NCI-H2081 treated with DMSO at 0.1 percent for 48 hours (cell line): ENCODE measurements at places on chromosomes 16 and 17.

- no peak for DNase-seq
Observed at GRCh38 chr17:58086953-58087352, 3.7 kb downstream of the DYNLL2 start.

DNA sequence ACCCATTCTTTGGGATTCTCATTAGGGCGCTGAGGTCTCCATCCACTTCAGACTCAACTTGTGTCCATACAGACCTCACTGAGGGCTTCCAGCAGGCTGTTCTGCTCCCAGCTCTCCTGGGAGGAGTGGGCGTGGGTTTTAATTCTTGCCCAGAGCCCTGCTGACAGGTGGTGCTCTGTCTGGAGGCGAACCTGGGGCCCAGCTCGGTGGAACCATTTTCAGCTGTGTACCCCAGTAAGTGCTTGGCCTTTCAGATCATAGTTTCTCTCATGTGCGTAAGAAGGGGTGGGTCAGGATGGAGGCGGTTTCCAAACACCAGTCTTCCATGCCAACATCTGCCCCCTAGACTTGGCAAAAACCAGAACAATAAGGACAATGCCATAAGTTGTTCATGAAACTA, 21.4 kb upstream of the NKD1 start:
- no peak for DNase-seq

DNA sequence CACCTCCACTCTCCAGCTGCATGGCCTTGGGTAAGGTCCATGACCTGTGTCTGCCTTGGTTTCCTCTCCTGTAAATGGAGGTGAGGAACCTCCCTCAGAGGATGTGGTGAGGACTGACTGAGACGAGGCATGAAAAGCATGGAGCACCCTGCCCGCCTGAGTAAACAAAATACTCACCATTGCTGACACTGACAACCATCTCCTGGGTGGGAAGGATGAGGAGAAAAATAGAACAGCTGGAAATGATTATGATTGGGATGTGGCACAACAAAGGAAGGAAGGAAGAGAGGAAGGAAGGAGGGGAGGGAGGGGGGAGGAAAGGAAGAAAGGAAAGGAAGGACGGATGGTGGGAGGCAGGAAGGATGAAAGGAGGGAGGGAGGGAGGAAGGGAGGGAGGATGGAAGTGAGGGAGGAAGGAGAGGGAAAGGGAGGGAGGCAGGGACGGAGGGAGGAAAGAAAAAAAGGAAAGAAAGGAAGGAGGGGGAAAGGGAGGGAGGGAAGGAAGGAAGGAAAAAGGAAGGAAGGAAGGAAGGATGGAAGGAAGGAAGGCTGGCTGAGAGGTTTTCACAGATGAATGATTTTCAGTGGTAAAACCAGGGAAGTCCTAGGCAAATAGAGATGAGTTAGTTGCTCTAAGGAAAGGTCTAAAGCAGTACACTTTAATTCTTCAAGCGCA, 276.5 kb upstream of the XYLT1 start:
- no peak for DNase-seq

DNA sequence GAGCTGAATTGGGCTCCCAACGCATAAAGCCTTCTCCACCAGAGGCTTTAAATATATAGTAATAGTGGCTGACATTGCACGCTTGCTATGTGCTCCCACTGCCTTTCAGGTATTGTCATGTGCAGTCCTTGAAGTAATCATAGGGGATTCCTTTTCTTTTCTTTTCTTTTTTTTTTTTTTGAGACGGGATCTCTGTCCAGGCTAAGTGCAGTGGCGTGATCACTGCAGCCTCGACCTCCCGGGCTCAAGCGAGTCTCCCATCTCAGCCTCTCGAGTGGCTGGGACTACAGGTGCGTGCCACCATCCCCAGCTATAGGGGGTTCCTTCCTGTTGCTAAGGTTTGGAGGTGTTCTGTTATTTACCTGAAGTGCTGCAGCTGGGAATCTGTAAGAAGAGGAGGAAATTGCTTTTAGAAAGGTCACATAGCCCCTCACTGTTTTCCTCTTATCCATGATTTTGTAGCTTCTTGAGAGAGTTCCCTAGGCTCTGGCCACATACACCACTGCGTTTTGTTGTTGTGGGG, 845 bp downstream of the RPL27 start:
- DNase-seq, result no peak

GRCh38 chr16:23317266-23317661, 15.2 kb downstream of the SCNN1B start:
- DNase-seq, result peak; percentile 73

GRCh38 chr17:81920612-81921536, 2.9 kb upstream of the SIRT7 start:
- no peak for DNase-seq

- peak; percentile 18 for DNase-seq
Observed at GRCh38 chr17:31357839-31358394, 33.6 kb upstream of the RAB11FIP4 start.

DNA sequence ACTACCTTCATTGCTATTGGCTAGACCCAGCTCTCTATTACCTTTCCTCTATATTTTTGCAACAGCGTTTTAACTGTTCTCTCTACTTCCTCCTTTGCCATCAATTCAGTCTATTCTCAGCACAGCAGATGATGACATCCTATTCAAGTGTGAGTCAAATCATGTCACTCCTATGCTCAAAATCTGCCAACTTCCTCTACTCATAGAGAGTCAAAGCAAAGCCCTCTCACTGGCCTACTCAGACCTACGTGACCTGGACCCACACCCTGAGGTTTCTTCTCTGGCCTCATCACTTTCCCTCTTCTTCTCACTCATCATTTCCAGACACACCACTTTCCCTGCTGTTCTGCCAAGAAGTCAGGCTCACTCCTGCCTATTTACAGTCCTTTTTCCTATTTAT, 289.0 kb upstream of the AXIN2 start:
- DNase-seq, result no peak

GRCh38 chr17:6708357-6708961, 4.7 kb downstream of the SLC13A5 start:
- DNase-seq, result no peak

- DNase-seq, result no peak
Observed at GRCh38 chr16:66486773-66487579, 59.9 kb downstream of the BEAN1 start.

- no peak for DNase-seq
Observed at GRCh38 chr16:8858994-8859912, 9.6 kb downstream of the CARHSP1 start.

DNA sequence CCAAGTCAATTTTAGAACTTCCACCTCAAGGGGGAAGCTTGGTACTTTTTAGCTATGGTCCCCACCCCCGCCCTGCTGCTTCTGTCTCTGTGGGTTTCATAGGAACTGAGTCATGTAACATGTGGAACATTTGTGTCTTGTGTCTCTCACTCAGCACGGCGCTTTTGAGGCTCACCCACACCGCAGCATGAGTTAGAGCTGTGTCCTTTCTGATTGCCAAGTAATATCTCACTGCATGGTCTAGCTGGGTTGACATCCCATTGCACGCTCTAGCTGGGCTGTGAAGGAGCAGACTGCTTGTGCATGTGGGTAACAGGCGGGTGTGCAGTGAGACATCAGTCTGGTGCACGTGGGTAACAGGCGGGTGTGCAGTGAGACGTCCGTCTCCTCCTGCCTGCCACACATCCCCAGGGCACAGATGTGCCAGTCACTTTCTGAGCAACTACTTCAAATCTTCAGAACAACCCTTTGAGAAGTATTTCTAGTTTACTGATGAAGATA, 26.4 kb upstream of the SLC7A5 start:
- DNase-seq, result no peak

DNA sequence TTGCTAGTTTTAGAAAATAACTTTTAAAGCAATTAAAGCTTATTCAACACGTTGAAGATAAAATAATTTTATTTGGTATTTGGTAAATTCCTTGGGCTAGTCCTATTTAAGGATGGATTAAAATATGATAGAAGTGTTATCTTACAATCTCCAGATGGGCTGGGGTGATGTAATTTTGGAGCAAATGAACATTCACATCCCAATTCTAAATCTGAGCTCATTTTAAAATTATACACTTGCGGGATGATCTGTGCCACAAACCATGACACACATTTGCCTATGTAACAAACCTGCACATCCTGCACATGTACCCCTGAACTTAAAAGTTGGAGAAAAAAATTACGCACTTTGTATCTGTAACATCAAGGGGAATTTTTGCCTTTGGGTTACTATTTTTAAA, 31.5 kb downstream of the NLK start:
- DNase-seq, result no peak

DNA sequence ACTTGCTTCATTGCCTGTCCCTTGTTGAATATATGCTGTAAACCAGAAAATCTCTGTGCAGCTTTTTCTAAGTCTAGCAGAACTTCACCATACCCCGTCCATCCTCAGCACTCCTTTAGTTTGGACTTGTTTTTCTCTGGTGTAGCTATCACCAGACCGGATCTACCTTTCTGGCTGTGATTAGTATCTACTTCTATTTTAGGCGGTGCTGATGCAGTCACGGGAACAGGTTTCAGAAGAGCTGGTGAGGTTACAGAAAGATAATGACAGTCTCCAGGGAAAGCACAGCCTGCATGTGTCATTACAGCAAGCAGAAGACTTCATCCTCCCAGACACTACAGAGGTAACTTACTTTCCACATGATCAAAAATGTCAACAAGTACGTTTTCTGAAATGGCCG, 46.4 kb downstream of the NUP88 start:
- DNase-seq, result no peak

GRCh38 chr17:49624896-49625295, 49.2 kb downstream of the NXPH3 start:
- DNase-seq, result no peak

DNA sequence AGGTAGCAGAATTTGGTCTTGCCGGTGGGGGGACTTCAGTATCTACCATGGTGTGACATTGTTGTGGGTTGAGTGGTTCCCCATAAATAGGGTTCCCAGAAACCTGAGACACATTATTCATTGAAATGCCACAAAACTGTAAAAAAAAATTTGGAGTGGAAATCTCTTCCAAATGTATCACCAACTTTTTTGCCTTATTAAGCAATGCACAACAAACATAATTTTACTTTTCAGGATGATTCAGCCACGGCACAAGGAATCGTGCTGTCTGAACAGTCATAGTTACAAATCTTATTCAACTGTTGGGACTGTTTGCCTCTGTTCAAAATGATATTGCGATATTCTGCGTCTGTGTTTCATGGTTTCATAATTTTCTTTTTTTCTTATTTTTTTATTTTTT, 181.2 kb downstream of the NTN1 start:
- no peak for DNase-seq

DNA sequence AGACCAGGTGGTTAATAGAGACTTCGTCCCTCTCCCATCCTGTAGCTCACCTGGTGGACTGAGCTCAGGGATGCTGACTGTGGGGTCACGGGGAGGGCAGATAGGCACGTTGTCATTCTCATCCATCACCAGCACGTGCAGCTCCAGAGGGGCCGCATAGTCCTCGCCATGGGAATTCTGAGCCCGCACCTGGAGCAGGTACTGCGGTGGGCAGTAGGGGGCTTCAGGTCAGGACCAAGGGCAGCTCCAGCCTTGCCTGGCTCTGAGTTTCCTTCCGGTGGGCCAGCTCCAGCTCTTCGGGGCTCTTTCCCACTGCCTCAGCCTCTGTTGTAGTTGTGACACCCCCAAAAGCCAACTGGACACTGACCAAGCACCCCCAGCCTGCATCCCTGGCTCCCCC, 5.6 kb downstream of the CDH16 start:
- no peak for DNase-seq

DNA sequence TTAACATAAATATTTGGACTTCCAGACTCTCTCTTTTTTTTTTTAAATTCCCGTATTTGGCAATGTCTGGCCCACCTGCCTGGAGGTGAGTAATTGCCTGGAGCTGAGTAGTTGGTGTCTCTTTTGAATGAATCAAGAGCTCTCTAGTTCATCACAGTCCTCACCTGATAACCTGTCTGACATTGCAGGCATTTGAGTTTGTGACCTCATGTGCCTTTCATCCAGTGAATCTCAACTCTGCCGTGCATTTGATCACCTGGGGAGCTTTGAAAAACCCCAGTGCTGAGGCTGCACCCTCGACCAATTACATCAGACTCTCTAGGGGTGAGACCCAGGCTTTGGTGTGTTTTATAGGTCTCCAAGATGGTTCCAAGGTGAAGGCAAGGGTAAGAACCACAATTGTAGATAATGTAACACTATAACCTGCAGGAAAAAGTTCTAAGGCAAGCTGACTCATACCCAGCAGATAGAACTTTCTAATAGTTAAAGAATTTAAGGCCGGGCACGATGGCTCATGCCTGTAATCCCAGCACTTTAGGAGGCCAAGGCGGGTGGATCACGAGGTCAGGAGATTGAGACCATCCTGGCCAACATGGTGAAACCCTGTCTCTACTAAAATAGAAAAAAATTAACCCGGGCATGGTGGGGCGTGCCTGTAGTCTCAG, 24.5 kb upstream of the HS3ST2 start:
- no peak for DNase-seq

DNA sequence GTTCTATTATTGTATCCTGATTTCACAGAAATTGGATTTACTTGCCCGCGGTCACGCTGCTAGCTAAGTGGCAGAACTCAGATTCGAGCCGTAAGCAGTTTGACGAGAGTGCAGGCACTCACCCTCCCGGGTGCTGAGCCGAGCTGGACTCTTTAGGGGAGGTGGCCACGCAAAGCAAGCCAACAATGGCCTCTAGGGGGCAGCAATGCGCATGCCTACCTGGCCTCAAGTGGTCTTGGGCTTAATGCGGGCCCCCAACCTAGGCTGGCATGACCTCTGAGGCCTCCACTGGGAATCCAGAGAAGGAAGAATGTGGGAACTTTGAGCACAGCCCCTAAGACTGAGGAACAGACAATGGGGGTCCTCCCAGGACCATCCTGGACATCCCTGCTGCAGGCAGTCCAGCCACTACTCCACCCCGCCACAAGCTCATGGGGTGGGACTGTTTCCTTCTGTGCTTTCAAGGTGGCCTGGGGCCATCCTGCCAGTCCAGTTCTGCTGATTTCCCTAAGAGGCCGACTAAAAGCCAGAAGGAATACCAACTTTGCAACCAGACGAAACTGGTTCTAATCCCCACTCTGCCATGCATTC, 276.5 kb downstream of the XYLT1 start:
- DNase-seq, result no peak

GRCh38 chr16:8948831-8949230, 14.9 kb downstream of the USP7 start:
- DNase-seq, result no peak

GRCh38 chr17:50645748-50646682, 11.3 kb downstream of the ABCC3 start:
- DNase-seq, result no peak
